Chondrocyte (in vitro differentiated cells): ENCODE measurements at places on chromosomes 1 and 21. TPM values are rescaled to one million over a fixed set of nuclear protein-coding genes. Genes with fewer than 3 reads are reported as not detected.

GRCh38 chr1:107625405-107626029, 339.5 kb downstream of the VAV3 start:
- no peak overlapping the region for H3K27ac ChIP-seq
- H3K36me3 ChIP-seq = no peaks in the 10 kb centered on the region
- no peak overlapping the region for H3K4me3 ChIP-seq
- no peak for DNase-seq
- no peaks in the 10 kb centered on the region for H3K4me1 ChIP-seq

FNDC5 gene
- 2.6 to 4.6 TPM (median 4.0 TPM) in 3 replicates for total RNA-seq

OLIG1 gene
- total RNA-seq = not detected in 3 replicates

FALEC gene
- total RNA-seq = 1.2 TPM in 1 of 3 replicates, not detected in the others

CACNA1S gene
- total RNA-seq = 0.07 to 0.46 TPM (median 0.40 TPM) in 3 replicates

C1QA gene
- total RNA-seq = not detected in 3 replicates

TCHHL1 gene
- total RNA-seq = not detected in 3 replicates

- no peaks in the 10 kb centered on the region for H3K27me3 ChIP-seq
- no peak for DNase-seq
- H3K27ac ChIP-seq = no peak overlapping the region
- H3K4me1 ChIP-seq = peaks cover 20% of the 10 kb centered on the region
- no peak overlapping the region for H3K4me3 ChIP-seq
Measured at GRCh38 chr1:68136187-68136586, 85.8 kb upstream of the DIRAS3 start.

- no peak for DNase-seq
- peaks cover 2% of the 10 kb centered on the region for H3K36me3 ChIP-seq
- no peaks in the 10 kb centered on the region for H3K4me1 ChIP-seq
- no peak overlapping the region for H3K4me3 ChIP-seq
Measured at GRCh38 chr1:19272064-19272463, 16.5 kb downstream of the AKR7A3 start.

GRCh38 chr1:190975827-190976226, 498.2 kb upstream of the BRINP3 start:
- DNase-seq = no peak
- H3K27me3 ChIP-seq = peaks cover 1% of the 10 kb centered on the region
- H3K36me3 ChIP-seq = no peaks in the 10 kb centered on the region
- no peak overlapping the region for H3K27ac ChIP-seq
- no peak overlapping the region for H3K4me3 ChIP-seq
